Activated effector memory CD4-positive, alpha-beta T cell treated with Interleukin-2 at 50 U/mL for 16 hours (primary cell): ENCODE measurements at places on chromosomes 3 and 15.
A peak's percentile ranks its signal among the peaks of the same experiment; 100 is the strongest.

DNA sequence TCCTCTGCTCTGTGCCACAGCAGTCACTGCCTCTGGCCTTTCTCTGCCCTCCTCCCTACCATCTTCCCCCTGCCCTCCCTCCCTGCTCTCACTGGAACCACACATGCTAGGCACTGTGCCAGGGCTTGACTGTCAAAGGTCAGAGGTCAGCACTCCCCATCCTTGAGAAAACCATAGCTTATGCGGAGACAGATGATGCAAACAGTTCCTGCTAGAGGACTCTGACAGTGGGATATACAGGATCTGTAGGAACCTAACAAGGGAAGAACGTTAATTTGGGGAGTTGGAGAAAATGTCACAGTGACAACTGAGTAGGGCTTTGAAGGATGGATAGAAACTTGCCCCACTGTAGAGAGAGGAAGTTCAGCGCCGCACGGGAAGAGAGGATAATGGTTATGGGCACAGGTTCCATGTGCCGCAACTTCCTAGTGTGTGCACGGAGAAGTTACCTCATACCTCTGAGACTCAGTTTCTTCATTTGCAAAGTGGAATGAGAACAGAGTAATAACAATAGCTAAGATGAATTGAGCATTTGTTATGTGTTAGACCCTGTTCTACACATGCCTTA, 29.3 kb upstream of the XYLB start:
- DNase-seq: no peak

GRCh38 chr3:71725271-71725991, at the start of gene EIF4E3:
Gene EIF4E3 (minus strand): TSS chr3:71725402. CDS start chr3:71725367, 35 bp downstream.
- no peak for DNase-seq

DNA sequence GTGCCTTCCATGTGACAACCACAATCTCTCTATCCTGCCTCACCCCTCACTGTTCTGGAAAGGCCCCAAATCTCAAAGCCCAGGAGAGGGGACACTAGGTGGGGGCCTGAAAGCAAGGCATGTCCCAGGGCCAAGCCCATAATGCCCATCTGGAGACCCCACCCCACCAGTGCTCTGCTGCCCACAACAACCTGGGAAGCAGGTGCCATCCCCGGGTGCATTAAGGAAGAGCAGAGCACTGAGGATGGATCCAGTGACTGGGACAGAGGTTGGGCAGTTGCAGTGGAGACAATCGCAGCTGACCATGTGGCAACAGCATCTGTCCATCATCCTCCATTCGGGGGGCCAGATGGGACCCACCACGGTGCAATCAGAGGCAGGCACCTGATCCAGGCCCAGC, 106.2 kb upstream of the PRR20G start:
- DNase-seq: no peak

- DNase-seq: peak; percentile 66
Observed at GRCh38 chr15:70299931-70300869, 202.5 kb upstream of the TLE3 start.

DNA sequence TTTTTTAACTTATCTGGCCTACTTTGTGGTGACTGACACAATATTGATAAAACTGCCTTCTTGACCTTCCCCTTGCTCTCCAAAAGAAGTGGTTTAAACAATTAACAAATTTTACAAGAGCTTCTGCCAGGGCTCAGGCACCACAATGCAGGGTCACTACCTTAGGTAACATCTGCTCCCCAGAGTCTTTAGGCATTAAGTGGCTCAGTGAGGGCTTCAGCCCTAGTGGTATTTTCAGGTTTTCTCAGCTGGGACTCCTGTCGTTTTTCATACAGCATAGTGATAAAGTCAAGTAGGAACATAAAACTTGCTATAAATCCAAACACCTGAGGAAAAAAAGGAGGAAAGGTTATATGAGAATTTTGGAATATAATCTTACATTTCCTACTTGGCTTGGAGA, 18.9 kb downstream of the CMTM6 start:
- DNase-seq: no peak
